ENCODE measurements at places on chromosomes 4 and X.
A peak's percentile ranks its signal among the peaks of the same experiment; 100 is the strongest.

GRCh38 chrX:68365341-68365740, 68.0 kb downstream of the OPHN1 start:
- DNase-seq, result no peak

GRCh38 chrX:15194146-15194545, 75.7 kb downstream of the ASB9 start:
- no peak for DNase-seq

DNA sequence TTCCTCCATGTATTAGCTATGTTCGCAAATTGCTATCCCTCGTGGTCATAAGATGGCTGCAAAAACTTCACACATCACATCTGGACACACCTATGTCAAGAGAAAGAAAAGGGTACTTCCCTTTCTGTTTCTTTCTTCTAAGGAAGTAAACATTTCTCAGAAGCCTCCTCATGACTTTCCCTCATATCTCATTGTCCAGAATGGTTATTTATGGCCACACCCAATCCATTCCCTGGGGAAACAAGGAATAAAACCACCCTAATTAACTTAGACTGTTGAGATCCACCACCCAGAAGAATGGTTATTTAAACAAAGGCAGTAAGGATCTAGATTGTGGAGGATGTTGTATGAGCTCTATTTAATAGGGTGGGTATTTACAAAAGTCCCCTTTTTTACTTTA, 160.8 kb upstream of the LNX1 start:
- DNase-seq, result no peak

DNA sequence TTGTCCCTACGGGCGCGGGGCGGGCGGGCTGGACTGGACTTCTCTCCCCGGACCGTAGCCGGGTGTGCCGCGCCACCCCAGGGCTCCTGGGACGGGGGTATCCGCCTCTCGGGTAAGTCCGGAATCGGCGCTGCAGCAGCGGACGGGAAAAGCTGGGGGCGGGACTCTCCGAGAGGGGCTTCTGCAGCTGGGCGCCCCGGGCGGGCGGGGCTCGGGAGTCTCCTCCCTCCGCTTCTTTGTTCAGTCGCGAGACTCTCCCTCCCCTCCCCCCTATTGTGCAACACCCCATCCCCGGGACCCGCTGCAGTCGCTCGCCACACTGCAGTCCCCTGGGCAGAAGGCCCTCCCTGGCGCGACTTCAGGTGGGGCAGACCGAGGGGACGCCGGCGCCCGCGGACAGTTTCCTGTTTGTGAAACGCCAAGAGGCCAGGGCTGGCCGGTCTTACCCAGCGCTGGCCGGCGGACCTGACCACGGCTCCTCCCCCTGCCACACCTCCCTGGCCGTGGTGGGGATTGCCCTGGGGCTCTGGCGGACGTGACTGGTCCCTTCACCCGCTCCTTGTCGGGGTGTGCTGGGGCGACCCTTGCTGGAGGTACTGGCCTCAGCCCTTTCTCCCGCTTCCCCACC, 966 bp downstream of the CCNG2 start:
- DNase-seq, result peak; percentile 86

DNA sequence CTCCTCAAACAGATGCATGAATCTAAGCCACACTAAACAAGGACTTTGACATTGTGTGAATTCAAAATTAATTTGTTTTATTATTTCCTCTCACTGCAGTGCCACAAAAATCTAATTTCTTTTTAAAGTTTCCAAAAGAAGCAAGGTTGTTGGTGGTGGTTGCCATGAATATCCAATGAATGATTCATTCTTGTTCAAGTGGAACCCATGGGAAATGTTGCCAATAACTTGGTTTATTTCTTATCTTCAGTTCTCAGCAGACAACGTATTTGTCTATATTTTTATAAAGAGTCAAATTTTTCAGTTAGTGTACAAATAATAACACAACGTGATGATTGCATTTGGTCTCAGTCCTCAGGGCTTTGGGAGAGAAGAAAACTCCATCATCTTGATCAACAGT, 309.4 kb upstream of the NOCT start:
- no peak for DNase-seq
